ENCODE measurements at places on chromosomes 12 and 14.
A peak's percentile ranks its signal among the peaks of the same experiment; 100 is the strongest.

GRCh38 chr12:65081496-65081895 lies 39.6 kb downstream of the WIF1 start:
- DNase-seq: no peak

- DNase-seq: no peak
These were observed 378.9 kb upstream of the PRICKLE1 start for GRCh38 chr12:42968426-42968825.

DNA sequence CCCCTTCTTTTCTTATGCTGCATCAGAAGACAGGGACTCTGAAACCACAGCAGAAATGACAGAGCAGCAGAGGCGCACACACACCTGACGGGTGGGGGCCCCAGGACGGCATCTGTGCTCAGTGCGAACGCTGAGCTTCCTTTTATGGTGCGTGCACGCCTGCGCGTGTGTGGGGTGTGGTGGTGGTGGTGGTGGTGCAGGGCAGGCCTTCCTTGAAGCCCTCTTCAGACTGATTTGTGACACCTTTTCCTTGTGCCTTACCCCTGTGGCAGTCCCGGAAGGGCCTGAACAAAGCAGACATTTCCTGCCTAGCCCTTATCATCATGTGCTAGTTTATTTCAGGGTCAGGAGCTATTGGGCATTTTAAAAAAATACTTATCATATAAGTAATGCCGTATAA lies 75.7 kb downstream of the TSPAN9 start:
- peak; percentile 63 for DNase-seq

- DNase-seq: no peak
These were observed 3.8 kb downstream of the RNF34 start for GRCh38 chr12:121403721-121404120.

GRCh38 chr14:104595116-104595675 lies 9.4 kb downstream of the TMEM179 start:
- no peak for DNase-seq

DNA sequence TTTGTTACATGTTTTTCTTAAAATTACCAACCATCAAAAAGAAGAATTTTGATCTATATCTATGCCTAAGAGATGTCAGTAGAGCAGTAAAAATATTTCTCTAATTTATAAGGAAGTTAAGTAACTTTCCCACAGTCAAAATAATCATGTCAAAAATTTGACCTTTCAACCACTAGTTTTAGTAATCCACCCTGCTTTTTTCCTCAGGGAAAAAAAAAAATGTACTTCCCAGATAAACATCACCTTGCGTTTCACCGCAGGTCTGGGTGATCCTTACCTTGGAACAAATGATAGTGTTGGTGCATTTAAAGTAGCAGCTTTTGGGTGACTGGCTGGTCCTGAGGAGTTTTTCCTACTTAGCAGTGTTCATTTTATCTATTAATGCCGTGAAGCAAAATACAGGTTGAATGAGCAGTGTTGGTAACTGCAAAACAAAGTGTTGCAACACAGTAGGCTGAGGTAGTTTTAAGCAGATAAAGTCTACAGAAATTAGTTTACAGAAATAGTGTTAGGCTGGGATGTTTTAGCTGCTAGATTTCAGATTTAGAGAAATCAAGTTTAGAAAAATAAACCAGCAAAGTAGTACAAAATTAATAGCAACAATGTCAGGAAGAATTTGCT lies 137.2 kb upstream of the DNM1L start:
- DNase-seq: no peak

GRCh38 chr12:15931590-15932053 lies 20.5 kb downstream of the DERA start:
- no peak for DNase-seq

DNA sequence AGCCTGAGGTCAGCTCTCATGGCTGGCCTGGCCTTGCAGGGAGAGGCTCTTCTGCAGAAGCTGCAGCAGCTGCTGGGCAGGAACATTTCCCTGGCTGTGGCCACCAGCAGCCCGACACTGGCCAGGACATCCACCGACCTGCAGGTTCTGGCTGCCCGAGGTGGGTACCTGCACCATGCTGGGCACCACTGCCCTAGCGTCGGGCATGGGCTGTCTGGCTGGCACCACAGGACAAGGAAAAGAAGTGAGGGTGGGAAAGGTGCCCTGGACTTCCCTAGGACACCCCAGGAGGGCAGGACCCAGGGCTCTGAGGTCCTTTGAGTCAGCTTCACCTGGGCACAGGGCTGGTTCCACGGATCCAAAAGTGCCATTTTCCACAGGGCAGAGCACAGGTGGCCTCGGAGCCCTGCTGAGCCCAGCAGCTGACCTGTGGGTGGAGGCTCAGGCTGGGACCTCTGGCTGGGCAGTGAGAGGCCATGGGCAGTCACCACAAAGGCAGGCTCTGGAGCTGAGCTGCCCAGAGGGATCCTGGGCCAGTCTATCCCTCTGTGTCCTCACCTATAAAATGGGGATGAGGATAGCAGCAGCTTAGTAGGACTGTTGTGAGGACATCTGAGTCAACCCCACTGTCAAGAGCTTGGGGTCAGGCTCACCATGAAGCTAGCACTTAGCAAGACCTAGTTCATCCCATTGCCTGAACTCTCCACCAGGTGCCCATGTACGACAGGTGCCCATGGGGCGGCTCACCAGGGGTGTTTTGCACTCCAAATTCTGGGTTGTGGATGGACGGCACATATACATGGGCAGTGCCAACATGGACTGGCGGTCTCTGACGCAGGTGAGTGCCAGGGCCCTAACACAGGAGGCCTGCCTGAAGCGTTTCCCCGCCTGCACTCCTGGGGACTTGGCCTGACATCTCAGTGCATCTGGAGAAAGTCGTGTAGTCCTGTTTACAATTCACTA lies 4.9 kb downstream of the PLD4 start:
- no peak for DNase-seq

DNA sequence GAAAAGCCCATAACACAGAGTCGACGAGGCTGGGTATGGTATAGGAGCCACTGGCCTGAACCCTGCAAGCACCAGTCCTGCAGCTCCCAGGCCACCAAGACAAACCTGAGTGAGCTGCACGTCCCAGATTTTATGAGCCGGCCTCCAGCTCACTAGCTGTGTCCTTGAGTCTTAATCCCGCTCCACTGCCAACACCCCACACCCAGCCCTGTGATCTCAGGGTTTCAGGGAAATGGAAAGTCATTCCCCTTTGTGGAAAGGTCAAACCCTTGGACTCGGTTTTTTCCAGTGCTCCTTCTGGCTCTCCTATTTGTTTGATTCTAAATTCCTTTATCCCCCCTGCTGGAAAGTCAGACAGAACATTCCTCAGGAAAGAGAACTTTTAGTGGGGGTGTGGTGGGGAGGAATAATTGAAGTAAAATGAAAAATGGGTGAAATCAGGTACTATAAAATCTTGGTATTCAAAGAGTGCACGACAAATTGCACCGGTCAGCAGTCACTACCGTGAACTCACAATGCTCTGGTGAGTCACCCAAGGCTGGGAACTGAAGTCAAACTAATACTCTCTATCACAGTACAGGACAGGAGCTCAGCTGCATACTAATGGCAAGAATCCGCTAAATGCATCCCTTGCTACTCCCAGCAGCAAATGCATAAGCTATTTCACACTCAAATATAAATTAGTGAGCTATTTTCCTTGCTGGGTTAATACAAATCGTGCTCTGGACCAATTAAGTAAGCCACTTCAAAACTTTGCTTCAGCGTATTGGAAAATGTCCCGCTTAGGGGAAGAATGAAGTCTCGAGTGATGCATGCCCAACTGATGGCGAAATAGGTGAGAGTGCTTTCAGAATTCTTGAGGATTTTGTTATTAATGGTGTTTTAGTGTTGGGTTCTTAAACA lies 9.0 kb downstream of the PITPNM2 start:
- no peak for DNase-seq

DNA sequence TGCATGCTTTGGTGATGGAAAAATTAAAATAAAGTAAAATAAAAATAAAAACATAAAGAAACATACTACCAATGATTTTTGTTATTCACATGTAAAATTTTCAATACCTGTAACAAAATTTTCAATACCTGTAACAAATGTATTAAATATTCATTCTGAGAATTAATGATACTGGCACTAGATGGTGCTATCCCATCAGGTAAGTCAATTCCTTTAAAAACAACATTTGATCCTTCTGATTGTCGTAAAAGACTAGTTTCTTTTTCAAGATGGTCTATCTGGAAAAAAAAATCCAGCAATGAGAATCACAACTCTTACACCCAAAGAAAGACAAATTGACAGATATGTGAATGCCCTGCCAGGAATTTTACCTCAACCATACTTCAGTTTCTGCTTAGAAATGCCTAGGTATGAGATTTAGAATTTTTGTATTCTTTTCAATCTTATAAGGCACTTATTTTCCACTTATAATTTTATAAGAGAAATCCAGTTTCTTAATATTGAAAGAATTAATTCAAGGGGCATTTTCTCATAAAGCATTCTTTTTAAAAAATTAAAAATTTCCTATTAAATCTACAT lies 30.7 kb downstream of the CEP290 start:
- no peak for DNase-seq

DNA sequence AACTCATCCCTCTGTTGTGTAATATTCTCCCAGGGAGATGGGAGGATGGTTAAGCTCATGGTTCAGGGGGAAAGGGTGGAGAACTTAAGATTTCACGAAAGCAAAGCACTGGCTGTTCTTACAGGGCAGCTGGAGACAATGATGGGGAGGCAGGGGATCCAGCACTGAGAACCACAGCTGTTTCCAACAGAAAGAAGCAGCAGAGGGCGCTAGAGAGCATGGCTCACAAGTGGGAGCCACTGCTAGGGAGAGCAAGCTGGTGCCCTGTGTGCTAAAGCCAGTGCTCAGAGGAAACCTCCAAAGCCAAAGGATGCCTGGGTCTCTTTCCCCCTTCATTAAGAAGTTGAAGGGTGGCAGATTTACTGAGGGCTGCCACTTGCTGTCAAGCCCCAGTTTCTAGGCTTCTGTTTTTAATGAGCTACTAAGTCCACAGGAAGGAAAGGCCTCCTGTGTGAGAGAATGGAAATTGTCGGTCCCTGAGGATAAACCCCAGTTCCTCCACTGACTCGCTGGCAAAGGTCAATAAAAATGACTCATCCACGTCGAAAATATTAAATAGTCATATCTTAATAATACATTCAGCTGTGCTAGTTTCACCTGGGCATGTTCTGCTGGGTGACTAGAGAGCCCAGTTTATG lies 199.7 kb downstream of the ANO2 start:
- DNase-seq: peak; percentile 83

- DNase-seq: peak; percentile 66
These were observed 98.8 kb downstream of the CALM1 start for GRCh38 chr14:90495357-90496276.

DNA sequence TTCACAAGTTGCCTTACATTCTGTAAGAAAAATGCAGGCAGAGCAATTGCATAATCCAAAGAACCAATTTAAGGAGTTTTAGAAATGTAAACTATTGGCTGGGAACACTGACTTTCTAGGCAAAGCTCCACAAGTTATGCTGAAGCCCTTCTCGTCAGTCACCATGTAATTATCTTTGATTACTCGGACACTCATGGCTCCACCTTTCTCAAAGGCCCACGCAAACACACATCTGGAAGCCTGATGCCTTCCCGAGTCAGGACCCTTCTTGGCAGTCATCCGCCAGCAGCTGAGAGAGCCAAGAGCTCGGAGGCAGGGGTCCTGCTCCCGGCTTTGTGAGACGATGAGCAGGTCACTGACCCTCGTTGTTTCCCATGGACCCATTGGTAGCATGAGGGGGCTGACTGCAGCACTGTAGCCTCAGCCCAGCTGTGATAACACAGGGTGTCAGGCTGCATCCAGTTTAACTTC lies 202.2 kb downstream of the TMEM132D start:
- no peak for DNase-seq

DNA sequence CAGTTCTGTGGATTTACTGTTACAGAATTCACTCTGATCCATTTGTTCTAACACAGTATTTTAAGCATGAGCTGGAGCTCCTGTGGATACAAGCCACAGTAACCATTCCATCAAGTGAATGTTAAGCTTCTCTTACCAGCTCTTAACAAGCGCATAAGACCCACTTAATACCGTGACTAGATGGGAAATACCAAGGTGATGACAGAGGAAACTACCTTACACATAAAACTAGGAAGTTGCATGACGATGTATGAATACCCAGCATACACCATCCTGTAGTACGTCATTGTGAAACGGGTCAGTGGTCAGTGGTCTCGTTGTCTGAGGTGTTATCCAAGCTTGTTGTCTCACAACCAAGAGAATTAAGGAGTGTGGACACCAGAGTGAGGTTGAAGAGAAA lies 2.0 kb upstream of the GALC start:
- DNase-seq: peak; percentile 62

DNA sequence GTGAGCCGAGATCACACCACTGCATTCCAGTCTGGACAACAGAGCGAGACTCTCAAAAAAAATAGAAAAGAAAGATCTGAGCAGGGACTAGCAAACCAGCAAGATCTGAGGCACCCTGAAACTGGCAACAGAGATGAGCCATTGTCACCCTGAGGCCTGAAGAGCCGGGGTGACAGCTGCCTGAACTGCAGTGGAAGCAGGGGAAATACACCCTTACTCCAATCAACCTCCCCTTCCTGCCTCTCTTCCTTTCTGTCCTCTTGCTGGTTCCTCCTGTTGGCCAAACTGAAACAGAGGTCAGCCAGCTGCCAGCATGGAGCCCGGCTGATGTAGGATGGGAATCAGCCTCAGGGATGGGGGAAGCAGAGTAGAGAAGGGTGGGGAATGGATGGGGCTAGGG lies 192.0 kb downstream of the CHST11 start:
- DNase-seq: no peak

GRCh38 chr12:30533558-30534265 lies 162.0 kb downstream of the IPO8 start:
- DNase-seq: no peak

- DNase-seq: no peak
These were observed 76.1 kb downstream of the LRIG3 start for GRCh38 chr12:58844161-58844560.

DNA sequence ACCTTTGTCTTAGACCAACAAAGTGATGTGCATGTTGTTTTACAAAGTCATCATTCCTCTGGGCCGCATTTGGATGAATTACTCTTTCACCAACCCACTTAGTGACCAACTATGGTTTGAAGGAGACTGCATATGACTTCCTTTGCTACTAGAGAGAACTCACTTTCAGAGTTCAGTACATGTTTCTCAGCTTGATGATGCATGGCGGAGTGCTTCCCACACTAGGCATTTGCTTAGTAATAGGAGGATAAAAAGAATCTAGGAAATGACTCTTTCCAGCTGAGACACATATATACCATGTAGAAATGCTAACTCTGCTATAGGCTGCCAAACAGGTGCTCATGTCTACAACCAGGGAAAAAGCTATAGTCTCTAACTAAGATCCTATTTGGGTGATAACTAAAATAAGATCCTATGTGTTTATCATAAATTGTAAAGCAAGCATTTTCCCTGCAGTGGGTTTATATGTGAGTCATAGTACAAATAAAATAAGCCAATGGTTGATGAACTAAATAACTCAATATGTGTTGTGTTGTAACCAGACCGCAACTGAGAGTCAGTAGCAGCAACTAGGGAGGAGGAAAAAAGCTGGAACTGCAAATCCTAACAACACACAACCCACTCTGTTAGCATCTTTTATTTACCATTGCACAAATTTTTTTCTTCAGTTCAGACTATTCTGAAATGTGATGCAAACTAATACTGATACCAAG lies 87.2 kb downstream of the TSPAN8 start:
- no peak for DNase-seq

- DNase-seq: no peak
These were observed 869 bp downstream of the APOLD1 start for GRCh38 chr12:12786351-12786705.

- DNase-seq: no peak
These were observed 1.9 kb downstream of the TEAD4 start for GRCh38 chr12:2960996-2961616.

GRCh38 chr12:107386569-107386968 lies 293.2 kb upstream of the CRY1 start:
- peak; percentile 35 for DNase-seq

Data from activated CD4-positive, alpha-beta T cell treated with anti-CD3 and anti-CD28 coated beads for 36 hours (primary cell).